ENCODE measurements at places on chromosomes 7 and 10.

DNA sequence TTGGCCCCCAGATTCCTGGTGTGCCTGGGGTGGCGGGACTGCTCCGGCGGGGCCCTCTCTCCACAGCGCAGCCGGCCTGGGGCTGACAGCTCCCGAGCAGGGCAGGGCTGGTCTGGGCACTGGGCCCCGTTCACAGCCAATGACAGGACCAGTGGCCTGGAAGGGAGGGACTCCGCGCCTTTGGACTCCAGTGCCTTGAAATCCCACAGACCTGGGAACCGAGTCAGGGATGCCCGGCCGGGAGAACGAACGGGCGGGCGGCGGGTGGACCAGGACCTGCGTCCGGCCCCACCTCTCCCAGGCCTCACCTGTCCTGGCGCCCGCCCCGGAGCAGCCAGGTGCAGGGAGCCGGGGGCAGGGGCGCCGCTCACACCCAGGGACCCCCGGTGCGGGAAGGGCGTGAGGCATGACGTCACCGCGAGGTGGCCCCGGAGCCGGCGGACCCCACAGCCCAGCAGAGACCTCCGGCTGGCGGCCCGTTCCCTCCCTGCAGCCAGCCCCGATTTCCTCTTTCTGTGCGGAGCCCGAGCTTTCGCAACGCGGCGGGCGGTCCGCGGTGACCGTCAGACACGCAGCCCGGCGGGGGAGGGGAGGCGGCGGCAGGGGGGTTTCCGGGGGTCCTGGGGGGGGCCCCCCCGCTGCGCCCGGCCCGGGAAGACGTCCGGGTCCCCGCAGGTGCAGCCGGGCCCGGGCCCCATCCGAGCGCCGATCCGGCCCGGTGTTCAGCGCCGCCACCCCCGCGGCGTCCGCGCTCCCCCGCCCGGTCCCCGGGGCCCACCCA is 743 bp downstream of the ADAP1 start:
- DNase-seq: no peak

DNA sequence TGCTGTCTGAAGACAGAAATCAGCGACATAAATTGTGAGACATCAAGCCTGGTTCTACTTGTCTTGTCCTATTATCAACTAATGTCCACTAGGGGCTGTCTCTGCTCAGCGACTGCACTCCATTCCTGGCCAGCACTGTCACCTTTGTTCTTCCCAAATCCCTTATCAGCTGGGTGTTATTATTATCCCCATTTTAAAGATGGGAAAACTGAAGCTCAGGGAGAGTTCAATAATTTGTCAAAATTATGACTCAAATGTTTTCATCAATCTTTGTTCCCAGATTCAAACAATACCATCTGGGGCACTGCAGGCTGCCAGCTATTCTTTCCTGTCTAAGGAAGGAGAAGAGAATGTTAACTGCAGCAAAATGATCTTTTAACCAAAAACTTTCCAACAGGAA is 431.6 kb upstream of the NFE2L3 start:
- no peak for DNase-seq

GRCh38 chr10:91627344-91628102 is 5.3 kb downstream of the PPP1R3C start:
- no peak for DNase-seq

DNA sequence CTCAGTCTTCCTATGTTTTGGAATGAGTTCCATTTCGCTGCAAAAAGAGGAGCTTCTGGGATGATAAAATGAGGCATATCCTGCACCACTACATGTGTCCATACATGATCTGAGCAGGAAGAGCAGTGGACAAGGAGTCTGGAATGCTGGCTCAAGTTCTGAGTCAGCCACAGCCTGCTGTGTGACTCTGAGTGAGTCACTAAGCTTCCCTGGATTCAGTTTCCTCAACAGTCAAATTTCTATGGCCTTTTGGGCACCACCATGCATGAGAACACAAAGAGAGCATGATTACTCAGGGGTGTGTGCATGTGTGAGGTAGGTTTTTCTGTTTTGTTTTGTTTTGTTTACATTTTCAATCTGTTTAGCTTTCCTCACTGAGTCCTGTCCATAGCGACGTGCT is 254.6 kb downstream of the ANKRD30A start:
- no peak for DNase-seq

Measured in fibroblast of skin of left quadriceps (primary cell).